ENCODE measurements at places on chromosomes 3 and 15.

GRCh38 chr3:134060561-134061385 lies 31.0 kb upstream of the SLCO2A1 start:
- no peak for DNase-seq

- DNase-seq, result peak; percentile 82
Observed at GRCh38 chr3:47324278-47324865, 41.6 kb downstream of the KLHL18 start.

- DNase-seq, result no peak
Observed at GRCh38 chr3:144312702-144313101, 341.1 kb downstream of the DIPK2A start.

GRCh38 chr3:46335541-46335940 lies 18.4 kb upstream of the CCR2 start:
- DNase-seq, result no peak

- DNase-seq, result no peak
Observed at GRCh38 chr3:149902498-149903139, 68.1 kb downstream of the PFN2 start.

DNA sequence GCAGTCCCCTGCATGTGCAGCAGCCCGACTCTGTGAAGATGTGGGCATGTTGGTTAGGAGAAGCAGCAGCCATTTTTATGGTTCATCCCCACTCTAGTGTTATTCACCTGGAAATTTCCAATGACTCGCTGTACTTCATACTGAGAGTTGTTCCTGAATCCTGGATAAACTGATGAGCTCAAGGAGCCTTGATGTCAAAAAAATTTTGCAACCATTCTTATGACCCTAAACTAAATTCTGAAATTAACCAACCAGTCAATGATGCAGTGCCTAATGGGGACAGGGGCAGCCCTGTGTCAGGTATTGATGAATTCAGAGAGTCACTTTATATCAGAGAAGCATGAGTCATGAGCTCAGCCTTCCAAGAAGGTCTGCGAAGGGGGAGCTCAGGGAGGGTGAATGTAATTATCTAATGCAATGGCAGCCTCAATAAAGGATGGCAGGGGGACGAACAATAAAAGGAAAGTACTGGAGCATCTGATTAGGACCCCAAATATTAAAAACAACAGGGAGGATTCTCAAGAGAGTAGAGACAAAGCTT lies 108.4 kb upstream of the VEPH1 start:
- no peak for DNase-seq

All from hematopoietic multipotent progenitor cell treated with erythropoietin and hydrocortisone succinate and interleukin-3 and kit ligand, for 15 days (in vitro differentiated cells).